ENCODE measurements at places on chromosomes 5 and 9. TPM values are rescaled to one million over a fixed set of nuclear protein-coding genes. Genes with fewer than 3 reads are reported as not detected.

Gene PCAT7
- 7.3 TPM for total RNA-seq

Gene WHRN
- total RNA-seq: 7.0 TPM

Gene IL4
- not detected for total RNA-seq

Gene BHMT2
- not detected for total RNA-seq

GRCh38 chr5:109030360-109031143 lies 282.9 kb downstream of the FER start:
- DNase-seq: peak; percentile 55

- DNase-seq: no peak
Measured at GRCh38 chr9:5949103-5949699, 58.5 kb downstream of the MLANA start.

DNA sequence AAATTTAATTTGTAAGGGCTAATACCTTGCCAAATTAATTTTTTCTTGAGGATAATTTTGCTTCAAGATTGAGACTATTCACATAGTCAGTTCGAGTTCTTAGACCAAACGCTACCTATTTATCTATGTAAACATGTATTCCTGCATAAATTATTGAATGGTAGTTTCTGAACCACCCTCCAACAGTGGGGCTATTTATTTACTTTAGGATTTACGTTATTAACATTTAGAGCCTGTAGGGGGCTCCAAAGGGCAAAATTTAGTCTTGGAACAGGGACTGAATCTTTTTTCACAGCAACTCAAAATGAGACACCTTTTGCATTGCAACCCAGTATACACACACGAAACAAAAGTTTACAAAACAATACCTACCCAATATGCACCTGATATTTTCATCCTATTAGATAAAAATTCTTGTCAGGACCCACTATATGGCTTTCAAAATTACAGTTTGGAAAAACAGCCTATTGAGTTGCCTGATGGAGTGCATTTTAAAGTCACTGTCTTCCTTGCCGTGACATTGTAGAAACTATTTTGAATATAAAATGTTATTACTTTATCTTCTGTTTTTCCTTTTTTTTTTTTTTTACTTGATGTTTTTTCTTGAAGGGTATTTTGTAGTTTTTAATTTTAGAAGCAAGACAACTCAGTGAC lies 47.1 kb upstream of the POU4F3 start:
- no peak for DNase-seq

- no peak for DNase-seq
Measured at GRCh38 chr9:133248726-133249295, 26.2 kb downstream of the ABO start.

- no peak for DNase-seq
Measured at GRCh38 chr5:68239487-68239886, 23.9 kb downstream of the PIK3R1 start.

DNA sequence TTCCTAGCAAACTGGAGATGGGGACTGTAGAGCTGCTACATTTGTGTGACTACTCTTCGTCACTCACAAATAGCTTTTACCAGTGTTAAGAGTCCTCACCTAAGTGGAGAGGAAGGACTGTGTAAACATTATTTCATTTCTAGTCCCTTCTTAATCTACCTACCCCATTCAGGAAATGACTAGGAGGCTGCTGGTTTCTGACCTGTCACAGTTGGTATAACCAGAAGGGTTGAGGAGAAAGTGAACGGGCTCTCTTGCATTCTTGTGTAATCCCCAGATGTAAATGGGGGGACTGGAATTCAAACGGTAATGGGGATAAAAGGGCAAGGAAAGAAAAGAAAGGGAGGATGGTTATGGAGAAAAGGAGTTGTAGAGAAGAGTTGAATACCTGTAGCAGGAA lies 35.4 kb upstream of the BNIP1 start:
- DNase-seq: no peak

DNA sequence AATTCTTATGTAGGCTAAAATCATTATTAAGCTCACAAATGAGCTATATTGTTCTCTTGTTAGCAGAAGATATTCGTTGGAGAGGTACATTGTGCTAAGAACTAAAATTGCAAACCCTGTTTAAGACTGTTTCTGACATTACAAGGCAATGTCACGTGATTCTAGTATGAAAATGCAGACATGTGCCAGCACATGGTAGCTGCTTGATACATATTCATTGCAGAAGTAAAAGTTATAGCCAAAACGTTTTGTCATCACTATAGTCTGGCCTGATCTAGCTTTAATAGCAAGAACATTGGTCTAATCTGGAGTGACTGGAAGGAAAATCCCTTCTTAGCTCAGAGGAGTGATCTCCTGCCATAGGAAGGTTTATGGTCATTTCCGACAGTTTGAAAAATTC lies 144.7 kb downstream of the CFAP90 start:
- DNase-seq: no peak

DNA sequence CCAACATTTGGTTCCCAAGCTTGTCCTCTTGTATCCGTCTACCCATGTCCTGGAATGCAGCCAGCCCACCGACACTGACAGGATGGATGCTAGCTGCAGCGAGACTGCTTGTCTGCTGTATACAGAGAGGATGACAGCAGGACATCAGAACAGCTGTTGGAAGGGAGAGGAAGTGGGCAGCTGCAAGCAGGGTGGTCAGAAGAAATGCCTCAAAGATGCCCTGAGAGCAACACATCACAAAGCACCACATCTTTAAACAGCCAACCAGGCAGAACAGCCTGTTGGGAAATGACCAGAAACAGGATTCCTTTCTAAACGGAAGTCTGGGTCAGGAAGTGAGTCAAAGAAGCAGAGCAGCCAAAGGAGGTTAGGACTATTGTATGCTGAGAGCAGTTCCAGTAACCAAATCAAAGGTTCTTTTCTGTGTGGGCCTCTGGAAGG lies 219.1 kb downstream of the NDUFS4 start:
- DNase-seq: no peak

DNA sequence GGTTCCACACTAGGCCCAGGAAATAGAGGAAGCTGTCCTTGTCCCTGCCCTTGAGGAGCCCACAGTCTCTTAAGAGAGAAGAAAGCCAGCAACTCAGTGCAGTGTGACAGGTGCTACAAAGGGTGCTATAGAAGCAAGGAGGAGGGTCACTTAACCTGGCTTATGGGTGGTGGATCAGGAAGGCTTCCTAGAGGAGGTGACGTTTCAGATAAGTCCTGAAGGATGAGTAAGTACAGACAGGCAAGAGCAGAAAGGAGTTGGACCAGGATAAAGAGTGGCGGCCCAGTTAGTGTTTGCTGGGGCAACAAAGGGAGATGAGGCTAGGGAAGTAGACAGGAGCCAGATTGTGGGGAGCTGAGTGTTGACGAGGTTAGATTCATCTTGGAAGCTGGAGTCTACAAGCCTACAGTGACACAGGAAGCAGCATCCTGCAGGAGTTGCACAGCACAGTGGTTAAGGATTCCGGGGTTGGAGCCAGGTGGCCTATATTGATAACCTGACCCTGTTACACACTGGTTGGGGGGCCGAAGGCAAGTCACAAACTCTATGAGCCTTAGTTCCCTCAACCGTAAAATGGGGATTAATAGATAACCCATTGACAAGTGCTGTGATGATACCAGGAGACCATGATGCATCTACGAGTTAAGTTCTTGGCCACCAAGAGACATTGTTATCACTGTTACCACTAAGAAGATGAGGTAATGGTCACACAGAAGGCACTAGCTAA lies 5.4 kb upstream of the LHX6 start:
- DNase-seq: no peak

DNA sequence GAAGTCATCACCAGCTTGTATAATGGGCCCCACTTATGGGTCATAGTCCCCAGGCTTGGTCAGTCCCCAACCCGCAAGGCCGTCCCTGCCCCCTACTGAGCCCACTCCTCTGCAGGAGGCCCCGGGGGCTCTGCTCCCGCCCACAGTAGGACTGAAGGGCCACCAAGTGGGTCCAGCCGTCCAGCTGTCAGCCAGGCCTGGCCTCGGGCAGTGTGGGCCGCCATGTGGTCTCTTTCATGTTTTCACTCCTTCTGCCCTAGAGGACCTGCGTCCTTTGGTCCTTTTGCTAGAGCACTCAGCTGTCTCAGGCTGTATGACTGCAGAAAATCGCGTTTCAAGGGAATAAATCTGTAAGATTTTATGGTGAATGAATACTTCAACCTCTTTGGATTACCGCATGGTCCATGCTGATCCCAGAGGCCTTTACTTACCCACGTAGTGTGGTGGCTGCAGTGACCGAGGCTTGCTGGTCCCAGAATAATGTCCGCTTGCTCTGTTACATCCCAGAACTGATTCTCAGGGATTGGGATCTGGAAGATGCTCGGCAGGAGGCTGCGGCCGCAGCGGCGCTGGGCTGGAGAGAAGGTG lies 105.7 kb upstream of the FAM120A start:
- DNase-seq: peak; percentile 75
